ENCODE measurements at places on chromosomes 3 and 15.

DNA sequence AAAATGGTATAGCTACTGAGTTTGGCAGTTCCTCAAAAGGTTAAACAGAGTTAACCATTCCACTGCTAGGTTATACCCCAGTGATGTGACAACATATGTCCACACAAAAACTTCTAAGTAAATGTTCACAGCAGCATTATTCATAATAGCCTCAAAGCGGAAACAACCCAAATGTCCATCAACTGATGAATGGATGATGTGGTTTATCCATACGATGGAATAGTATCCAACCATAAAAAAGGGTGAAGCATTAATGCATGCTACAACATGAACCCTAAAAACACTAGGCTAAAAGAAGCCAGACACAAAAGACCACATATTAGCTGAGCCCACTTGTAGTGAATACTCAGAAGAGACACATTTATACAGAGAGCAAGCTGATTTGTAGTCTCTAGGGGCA is 9.0 kb downstream of the XXYLT1 start:
- no peak for DNase-seq

GRCh38 chr15:31306426-31307269 is 20.0 kb upstream of the KLF13 start:
- DNase-seq: no peak

DNA sequence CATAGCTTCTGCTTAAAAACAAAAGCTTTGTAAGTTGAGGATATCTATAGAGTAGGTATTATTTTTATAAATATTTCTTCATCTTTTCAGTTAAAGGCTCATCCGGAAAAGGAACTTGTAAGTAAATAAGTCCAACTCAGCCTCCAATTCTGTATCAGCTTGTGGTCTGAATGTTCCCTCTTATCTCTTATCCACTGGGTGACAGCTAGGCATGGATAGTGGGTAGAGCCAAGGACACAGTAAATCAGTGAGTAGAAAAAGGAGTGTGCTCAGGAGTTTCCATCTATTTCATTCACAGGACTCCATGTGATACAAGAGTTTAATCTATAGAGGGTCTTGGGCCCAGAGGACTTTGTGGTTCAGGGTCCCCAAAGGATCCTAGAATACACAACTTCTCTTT is 50.9 kb downstream of the FRMD5 start:
- no peak for DNase-seq

DNA sequence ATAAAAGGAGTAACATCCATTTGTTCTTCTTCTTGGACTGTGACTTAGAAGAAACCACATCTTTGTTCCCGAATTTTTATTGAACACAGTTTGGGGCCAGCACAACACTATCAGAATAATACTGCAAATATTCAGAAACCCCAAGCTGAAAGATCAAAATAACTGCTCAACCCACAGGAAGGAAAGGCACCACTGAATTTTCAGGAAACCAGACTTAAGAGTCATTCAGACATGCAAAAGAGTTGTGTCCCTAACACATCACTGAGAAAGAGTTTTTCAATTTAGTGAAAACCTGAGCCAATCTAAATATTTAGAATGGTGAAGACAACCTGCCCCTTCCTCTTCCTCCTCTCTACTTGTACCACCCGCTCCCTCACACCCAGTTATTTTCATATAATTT is 295.0 kb upstream of the RORA start:
- no peak for DNase-seq

GRCh38 chr15:31975830-31976229 is 54.5 kb upstream of the CHRNA7 start:
- DNase-seq: no peak

DNA sequence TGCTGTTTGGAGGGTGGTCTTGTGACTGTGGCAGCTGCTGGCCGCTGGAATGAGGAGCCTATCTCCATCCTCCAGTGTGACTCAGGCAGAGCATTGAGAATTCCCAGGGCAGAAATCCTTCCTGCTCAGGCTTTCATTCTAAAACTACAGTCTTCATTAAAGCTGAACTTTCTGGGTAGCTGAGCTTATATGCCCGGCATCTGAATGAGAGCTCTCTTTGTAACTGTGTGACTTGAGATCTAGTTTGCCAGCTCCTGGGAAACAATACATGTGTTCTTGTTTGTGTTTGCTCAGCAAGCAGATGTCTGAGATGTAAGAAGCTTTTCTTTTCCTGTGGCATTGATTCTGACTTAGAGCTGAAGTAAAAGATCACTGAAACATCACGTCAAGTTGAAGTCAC is 22.4 kb downstream of the RLBP1 start:
- no peak for DNase-seq

DNA sequence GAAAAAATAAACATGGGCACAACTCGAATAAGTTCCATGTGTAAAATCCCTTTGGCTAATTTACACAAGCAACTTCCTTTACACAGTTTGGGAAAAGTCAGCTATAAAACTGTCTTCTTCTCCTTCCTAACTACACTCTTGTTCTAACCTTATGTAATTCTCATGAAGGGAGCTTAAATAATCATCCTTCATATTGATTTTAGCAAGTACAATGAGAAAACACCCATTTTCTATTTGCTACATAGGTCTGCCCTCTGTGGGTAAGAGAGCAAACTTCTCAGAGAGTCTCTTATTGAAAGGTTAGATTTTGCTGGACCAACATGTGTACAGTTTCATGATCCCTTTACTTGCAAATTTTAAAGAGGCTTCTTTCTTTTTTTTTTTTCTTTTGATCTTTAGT is 398.5 kb downstream of the ROBO1 start:
- DNase-seq: no peak

DNA sequence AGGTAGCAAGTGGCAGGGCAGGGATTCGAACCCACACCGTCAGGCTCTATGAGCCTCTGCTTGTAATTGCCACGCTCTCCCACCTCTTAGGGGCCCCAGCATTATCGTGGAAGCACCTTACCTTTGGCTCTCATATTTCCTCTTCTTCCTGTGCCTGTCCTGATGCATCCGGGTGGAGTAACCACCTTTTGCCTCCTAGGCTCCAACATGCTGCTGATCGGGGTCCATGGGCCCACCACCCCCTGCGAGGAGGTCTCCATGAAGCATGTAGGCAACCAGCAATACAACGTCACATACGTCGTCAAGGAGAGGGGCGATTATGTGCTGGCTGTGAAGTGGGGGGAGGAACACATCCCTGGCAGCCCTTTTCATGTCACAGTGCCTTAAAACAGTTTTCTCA is 40.4 kb downstream of the DNASE1L3 start:
- no peak for DNase-seq

GRCh38 chr3:159987291-159987711 is 1.3 kb upstream of the IL12A start:
- no peak for DNase-seq

- DNase-seq: no peak
Measured at GRCh38 chr15:90914305-90915080, 11.4 kb downstream of the MAN2A2 start.

DNA sequence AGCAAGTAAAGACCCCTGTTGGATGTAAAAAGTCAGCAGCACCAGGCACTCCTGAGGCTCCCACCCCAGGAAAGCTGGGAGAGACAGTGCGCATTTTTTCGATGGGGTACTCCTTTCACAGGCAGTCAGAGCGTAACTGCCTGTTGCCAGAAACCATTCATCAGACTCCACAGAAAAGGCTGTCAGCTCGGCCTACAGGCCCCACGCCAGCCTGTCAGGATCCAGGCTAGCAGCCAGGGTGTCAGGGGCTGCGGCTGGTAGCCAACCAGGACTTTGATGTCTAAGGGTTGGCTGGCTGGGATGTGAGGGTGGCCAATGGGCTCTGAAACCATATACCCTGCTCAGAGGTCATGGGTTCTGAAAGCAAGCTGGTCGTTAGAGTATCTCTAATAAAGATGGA is 164.5 kb downstream of the WNT5A start:
- DNase-seq: no peak

DNA sequence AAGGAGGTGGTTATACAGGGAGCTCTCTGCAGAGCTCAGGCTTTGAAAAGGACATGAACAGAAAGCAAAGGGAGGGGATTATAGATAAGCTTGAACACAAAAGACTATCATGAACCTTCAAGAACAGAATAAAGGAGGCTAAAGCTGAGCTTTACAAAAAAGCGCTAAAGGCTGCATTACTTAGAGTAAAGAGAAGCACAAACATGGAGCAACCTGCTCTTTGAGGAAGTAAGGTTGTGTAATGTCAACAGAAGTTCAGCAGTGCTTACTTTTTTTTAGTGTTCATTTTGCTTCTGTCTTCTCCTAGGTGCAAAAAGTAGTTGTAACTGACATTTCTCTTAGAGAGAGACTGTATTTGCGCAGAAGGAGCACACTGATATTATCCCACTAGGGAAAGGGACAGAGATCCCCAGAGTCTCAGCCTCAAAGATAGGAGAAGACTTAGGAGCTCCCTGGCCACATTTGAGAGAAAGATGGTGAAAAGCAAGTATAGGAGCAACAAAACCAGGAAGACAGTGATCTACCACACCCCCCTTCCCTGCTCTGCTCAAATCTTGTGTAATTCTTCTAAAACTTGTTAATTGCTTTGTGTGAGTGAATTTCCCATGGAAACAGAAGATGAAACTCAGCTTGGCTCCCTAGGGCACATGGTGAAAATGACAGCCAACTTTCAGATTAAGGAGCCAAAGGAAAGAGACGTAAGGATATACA is 54.7 kb downstream of the QTRT2 start:
- no peak for DNase-seq

DNA sequence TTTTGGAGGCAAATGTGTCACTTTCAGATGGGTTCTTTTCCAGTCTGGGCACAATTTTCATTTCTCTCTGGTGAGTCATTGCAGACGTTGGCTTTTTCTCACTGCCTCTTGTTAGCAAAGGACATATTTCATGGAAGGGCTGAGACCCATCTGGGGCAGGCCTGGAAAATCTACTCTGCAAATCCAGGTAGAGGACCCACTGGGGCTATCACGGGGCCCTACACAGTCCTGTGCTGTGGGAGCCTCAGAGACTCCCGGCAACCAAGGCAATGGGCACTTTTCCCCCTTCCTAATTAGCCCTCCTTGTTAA is 58.0 kb downstream of the HRH1 start:
- no peak for DNase-seq
